DMS153 (cell line): ENCODE measurements at places on chromosomes 6 and 20.

- no peak for DNase-seq
These were observed 14.4 kb upstream of the GJE1 start for GRCh38 chr6:142118328-142118727.

GRCh38 chr6:125818225-125818657, 27.5 kb downstream of the NCOA7 start:
- DNase-seq = no peak

GRCh38 chr6:131844243-131844841, 36.5 kb downstream of the ENPP1 start:
- no peak for DNase-seq

DNA sequence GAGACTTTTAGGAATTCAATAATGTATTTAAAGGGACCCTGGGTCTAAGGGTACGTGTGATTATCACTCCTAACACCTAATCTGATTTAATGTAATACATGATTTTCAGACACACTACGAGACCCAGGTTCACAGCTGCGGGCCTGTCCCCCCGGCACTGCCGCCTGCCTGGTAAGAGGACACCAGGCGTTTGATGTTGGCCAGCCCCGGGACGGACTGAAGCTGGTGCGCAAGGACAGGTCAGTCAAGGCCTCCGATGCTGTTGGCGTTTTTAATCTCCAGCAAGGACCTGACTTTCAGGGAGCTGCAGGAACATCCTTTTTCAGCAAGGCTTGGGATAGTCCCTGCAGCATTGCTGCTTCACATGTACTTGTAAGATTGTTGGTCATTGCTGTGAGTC, 58.2 kb downstream of the IGF2R start:
- DNase-seq = no peak

- no peak for DNase-seq
These were observed 296.8 kb downstream of the TENT5A start for GRCh38 chr6:81455641-81456040.

DNA sequence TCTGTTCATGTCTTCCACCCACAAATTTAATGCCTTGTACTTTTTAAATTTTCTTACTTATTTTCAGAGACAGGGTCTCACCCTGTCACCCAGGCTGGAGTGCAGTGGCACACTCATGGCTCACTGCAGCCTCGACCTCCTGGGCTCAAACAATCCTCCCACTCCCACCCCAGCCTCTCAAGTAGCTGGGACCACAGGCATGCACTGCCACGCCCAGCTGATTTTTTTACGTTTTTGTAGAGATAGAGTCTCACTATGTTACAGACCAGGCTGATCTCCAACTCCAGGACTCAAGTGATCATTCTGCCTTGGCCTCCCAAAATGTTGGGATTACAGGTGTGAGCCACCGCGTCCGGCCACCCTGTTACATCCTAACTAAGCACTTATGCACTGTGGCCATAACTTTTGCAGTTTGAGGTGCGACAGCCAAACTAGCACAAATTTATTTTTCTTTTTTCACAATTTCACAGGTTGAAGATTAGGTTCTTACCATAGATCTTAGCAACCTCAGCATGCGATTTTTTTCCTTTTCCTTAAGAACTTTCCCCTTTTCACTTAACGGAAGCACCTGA, 92.1 kb downstream of the EPB41L2 start:
- DNase-seq = no peak

GRCh38 chr6:20223141-20223540, 10.9 kb upstream of the MBOAT1 start:
- DNase-seq = no peak

DNA sequence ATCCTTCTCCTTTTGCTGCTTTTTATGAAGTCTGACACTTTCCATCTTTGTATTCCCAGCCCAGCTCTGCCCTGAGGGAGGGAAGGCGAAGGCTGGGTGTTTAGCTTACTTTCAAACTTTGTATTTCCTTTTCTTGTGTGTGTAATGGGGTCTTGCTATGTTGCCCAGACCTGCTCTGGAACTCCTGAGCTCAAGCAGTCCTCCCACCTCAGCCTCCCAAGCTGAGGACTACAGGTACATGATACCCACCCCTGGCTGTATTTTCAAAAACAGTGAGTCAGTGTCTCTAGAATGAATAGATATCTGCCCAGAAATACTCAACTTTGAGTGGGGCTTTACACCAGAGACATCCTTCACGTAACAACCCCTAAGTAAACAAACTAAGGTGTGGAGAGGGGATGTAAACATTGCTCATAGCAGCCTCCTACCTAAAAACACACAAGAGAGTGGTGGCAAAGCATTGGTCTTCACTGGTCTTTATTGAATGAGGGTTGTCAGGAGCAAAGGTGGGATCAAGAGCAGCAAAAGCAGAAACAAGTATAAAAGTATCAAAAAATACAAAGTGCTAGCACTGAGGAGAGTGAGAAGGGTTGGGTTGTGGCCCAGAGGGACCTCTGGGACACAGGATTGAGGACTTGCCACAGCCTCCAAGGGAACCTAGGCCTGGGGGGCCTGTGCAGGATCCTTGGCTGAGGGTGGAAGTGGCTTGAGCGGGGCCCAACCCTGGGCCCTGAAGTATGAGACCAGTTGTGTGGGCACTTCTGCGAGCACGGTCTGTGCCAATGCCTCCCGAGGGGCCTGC, 10.2 kb downstream of the SPAG4 start:
- DNase-seq = no peak

DNA sequence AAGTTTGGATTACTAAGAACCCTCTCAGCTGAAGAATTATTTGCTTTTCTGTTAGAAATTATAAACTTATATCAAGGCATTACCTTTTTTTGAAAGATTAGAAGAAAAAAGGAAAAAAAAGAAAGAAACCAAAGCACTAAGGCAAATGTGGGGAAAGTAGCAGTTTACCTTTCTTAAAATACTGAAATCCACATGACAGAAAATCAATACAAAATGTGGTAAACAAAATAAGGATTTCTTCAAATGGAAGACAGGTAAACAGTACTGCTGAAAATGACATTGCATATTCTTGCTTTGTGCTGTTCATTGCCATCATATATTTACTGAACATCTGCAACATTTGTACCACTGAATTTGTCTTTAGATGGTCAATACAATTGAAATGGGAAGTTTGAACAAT, 411.2 kb upstream of the PLCB4 start:
- no peak for DNase-seq

- DNase-seq = no peak
These were observed 54.9 kb upstream of the MPC1 start for GRCh38 chr6:166437661-166438060.
